Thoracic aorta endothelial cell (primary cell): ENCODE measurements at places on chromosomes 16 and 17. TPM values are rescaled to one million over a fixed set of nuclear protein-coding genes. Genes with fewer than 3 reads are reported as not detected.

ZNF18 gene
- 4.7 and 6.1 TPM in 2 replicates for total RNA-seq

SLC52A1 gene
- 0.07 TPM in 1 of 2 replicates, not detected in the other for total RNA-seq

AOC3 gene
- total RNA-seq, result under 0.01 and 0.07 TPM in 2 replicates

ADGRG3 gene
- not detected in 2 replicates for total RNA-seq

PARD6A gene
- total RNA-seq, result 2.7 and 3.3 TPM in 2 replicates

KRTAP4-3 gene
- total RNA-seq, result not detected in 2 replicates

ZSWIM7 gene
- total RNA-seq, result 8.7 and 11.7 TPM in 2 replicates

CCL13 gene
- total RNA-seq, result not detected in 2 replicates

LPO gene
- not detected in 2 replicates for total RNA-seq

CHST4 gene
- total RNA-seq, result not detected in 2 replicates

ADAMTS18 gene
- total RNA-seq, result 5.7 and 14.1 TPM in 2 replicates

KRTAP4-2 gene
- not detected in 2 replicates for total RNA-seq

C16orf46 gene
- total RNA-seq, result 0.27 and 0.29 TPM in 2 replicates

AMZ2 gene
- total RNA-seq, result 60.6 and 78.8 TPM in 2 replicates

PIRT gene
- total RNA-seq, result not detected in 2 replicates

KRT36 gene
- not detected in 2 replicates for total RNA-seq

ZNF624 gene
- total RNA-seq, result 5.6 and 6.6 TPM in 2 replicates

CARD14 gene
- total RNA-seq, result not detected in 2 replicates

SNX11 gene
- total RNA-seq, result 12.3 and 14.9 TPM in 2 replicates

ANKRD40CL gene
- not detected in 2 replicates for total RNA-seq

RHBDL1 gene
- total RNA-seq, result 0.27 and 0.29 TPM in 2 replicates

OR1F1 gene
- 0.14 TPM in 1 of 2 replicates, not detected in the other for total RNA-seq

FAM171A2 gene
- 3.8 and 5.2 TPM in 2 replicates for total RNA-seq

ATAD5 gene
- total RNA-seq, result 17.3 and 19.4 TPM in 2 replicates

ZNF286A gene
- total RNA-seq, result 46.4 and 49.2 TPM in 2 replicates

COX10 gene
- total RNA-seq, result 17.2 and 19.8 TPM in 2 replicates

RMI2 gene
- 8.0 and 15.9 TPM in 2 replicates for total RNA-seq

ZNF423 gene
- 0.53 and 1.7 TPM in 2 replicates for total RNA-seq

SULT1A4 gene
- total RNA-seq, result 3.7 and 11.6 TPM in 2 replicates

OTOA gene
- 0.07 TPM in 1 of 2 replicates, not detected in the other for total RNA-seq

ARL17B gene
- total RNA-seq, result 2.9 and 7.5 TPM in 2 replicates

ZNF205 gene
- total RNA-seq, result 12.0 and 20.7 TPM in 2 replicates

MT1G gene
- not detected in 2 replicates for total RNA-seq

PNMT gene
- not detected in 2 replicates for total RNA-seq

RUNDC1 gene
- total RNA-seq, result 11.4 and 11.9 TPM in 2 replicates

CCL7 gene
- 0.29 and 0.53 TPM in 2 replicates for total RNA-seq

GOSR1 gene
- total RNA-seq, result 30.9 and 33.7 TPM in 2 replicates

CD300E gene
- total RNA-seq, result not detected in 2 replicates

SKAP1 gene
- 0.36 TPM in 1 of 2 replicates, not detected in the other for total RNA-seq

WFDC1 gene
- not detected in 2 replicates for total RNA-seq

CCL11 gene
- not detected in 2 replicates for total RNA-seq

PMFBP1 gene
- under 0.01 and 0.14 TPM in 2 replicates for total RNA-seq

LRRC36 gene
- 0.13 and 0.86 TPM in 2 replicates for total RNA-seq
